Esophagus squamous epithelium (tissue), 5 donors: ENCODE measurements at places on chromosomes 5 and 9.

- DNase-seq = no peak
Observed at GRCh38 chr5:68169903-68170302, 45.7 kb upstream of the PIK3R1 start.

GRCh38 chr5:135245521-135246499 lies 153.2 kb downstream of the MACROH2A1 start:
- DNase-seq = no peak

DNA sequence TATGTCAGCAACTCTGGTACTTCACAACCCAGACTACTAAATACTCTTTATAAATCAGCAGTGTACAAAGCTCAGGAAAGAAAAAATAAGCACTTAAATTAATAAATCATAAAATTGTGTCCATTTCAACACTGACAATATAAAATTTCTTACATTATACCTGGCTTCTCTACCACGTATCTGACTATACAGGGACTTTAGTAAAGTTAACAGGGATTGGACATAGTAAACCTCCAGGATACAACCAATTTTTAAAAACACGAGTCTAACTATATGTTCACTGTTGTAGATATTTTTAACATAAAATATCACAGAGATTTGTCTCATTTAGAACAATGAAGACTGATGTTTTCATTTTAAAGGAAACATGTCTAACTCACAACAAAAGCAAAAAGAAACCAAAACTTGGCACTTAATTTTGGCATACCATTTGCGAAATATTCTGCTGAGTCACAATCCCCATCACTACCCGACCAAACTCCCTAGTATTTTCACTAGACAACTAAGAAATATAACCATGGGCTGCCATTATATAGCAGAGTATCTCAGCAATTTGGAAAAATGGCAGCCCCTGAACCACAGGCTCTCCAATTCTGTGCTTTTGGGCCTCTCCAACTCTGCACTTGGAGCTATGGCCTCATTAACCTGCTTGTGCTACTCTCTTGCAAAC lies 14.4 kb downstream of the FAM169A start:
- no peak for DNase-seq

- no peak for DNase-seq
Observed at GRCh38 chr5:157924931-157925729, 66.2 kb upstream of the CLINT1 start.
